ENCODE measurements at places on chromosomes 4 and X.

GRCh38 chrX:100512471-100512870 lies 72.3 kb upstream of the TNMD start:
- DNase-seq, result peak; percentile 27

GRCh38 chr4:5383191-5383980 lies 325.0 kb downstream of the EVC2 start:
- no peak for DNase-seq

DNA sequence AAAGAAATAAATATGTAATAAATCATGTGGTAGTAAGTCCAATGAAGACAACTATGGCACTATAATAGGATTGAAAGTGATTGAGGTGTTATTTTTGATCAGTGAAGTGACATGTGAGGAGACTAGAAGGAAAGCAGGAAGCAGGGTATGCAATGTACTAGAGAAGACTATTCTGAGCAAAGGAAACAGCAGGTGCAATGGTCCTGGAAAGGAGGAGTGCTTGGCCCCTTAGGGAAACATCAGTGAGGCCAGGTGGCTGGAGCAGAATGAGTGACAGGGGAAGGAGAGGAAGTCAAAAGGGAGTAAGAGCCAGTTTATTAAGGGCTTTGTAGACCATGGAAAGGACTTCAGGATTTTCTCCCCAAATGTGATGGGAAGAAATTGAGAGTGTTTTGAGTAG lies 207.6 kb upstream of the HCCS start:
- no peak for DNase-seq

DNA sequence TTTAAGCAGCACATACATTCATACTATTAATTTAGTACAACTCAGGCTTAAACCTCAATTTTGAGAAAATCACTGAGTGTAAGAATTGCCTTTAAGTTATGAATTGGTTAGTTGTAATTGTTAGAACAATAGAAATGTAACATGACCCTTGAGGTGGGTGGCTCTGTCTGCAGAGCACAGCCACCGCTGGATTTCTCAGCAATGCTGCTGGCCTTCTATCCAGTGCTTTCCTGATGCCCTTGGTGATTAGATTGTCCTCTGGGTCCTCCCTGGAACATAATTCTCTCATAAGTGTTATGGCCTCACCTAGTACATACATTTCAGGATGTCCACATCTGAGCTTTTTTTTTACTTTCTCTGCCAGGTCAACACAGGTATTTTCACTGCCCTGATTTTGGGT lies 213.2 kb downstream of the SLC7A11 start:
- DNase-seq, result no peak

- no peak for DNase-seq
Observed at GRCh38 chr4:55018521-55018920, 106.9 kb downstream of the KDR start.

DNA sequence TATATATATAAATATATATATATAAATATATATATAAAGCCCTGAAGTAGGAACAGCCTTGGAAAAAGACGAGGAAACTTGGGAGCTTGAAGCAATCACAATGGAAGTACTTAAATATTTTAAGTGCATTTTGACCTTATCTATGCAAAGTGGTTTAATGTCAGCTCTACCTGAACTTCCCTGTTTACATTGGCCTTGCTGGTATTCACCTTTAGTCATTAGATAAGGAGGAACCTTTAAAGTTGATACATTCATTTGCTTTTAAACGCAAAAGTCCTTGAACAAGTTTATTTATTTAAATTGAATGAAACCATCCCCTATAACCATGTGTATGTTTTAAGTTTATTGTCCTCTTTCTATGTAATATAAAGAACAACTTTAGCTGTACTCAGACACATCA lies 166.7 kb upstream of the ANKRD50 start:
- no peak for DNase-seq

DNA sequence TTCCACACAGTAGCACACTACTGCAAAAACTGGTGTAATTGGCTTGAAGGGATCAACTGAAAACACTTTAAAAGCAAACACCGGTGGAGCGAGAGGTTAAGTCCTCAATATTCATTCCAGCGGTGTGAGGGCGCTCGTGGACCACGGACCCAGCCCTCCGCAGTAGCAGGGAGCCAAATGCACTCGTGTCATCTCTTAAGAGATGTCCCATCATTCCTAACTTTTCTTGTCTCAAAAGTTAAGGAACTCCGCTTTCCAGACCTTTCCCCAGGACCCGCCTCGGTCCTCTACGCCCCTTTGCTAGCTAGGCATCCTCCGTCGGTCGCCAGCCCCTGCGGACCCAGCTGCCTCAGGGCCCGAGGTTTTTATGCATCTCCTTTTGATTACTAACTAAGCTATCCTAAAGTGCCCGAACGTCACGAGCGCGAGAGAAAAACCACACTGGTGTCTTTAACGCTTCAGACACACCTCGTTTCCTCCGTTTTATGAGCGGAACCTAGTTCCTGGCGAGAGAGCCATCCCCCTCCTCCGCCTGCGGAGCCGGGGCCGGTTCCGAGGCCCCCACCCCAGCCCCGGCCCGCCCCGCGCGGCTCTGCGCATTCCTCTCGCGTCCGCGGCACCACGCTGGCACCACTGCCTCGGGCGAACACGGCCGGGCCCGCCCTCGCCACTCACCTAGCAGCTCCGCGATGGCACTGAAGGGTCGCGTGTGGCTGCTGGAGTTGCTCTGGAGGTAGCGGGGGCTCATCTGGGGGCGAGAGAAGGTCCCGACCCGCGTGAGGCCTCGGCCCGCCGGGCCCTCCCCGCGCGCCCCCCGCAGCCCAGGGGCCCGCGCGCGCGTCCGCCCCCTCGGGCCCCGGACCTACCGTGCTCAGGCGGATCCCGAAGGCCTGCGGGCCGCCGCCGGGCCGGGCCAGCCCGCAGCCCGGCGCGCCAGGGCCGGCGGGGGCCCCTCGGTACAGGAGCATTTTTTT lies 723 bp downstream of the MORC4 start:
- peak; percentile 1 for DNase-seq

DNA sequence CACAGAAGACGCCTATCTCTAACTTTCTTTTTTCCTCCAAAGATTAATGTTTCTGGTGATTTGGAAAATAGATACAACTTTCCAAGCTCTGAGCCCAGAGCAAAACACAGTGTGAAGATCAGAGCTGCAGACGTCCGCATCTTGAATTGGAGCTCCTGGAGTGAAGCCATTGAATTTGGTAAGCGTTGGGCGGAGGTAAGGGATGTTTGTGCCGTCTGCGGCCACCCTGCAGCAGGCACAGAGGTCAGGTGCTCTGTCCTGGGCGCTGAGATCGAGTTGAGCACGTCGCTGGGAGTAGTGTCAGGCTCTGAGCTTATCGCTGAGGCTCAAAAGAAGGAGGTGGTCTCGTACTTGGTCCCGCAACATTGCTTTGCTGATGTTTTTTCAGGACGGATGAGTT lies 31.8 kb downstream of the CSF2RA start:
- no peak for DNase-seq

DNA sequence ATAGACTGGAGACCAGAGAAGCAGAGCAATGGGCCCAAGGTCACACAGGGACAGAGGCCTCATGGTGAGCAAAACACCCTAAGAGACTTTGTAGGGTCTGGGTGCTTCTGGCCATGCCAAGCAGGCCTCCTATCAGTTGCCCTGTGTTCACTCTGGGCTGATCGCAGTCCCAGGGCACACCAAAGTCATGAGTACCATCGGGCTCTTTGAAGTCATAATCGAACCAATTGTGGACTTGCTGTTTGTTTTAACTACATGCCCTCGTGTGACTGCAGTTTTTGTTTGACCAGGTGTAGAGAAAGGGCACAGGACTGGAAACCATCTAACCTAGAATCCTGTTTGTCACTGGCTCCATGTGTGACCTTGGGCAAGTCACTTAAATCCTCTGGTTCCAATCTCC lies 172.5 kb upstream of the CPEB2 start:
- no peak for DNase-seq

GRCh38 chr4:26214994-26215393 lies 105.8 kb upstream of the RBPJ start:
- no peak for DNase-seq

GRCh38 chr4:25113915-25114904 lies 46.0 kb downstream of the SEPSECS start:
- DNase-seq, result no peak

- DNase-seq, result no peak
Observed at GRCh38 chrX:123869488-123869887, 9.6 kb downstream of the XIAP start.

DNA sequence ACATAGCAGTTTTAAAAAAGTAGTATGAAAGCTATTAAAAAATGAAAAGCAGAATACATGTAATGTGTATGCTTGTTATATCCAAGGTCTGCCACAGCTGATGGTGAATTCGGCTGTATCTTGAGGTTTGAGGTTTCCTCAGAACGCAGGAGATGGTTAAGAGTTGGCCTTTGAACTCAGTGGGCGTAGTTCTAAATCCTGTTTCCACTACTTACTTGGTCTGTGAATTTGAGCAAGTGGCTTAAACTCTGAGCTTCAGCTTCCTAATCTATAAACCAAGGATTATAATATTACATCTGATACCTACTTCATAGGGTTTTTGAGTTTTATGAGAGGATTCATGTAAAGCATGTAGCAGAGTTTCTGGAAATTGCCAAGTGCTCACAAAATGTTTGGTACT lies 125.2 kb downstream of the STIM2 start:
- DNase-seq, result no peak

GRCh38 chr4:56821381-56822243 lies at the start of gene SPINK2:
Gene SPINK2 (minus strand): TSS chr4:56821701. CDS start chr4:56821662, 39 bp downstream.
- peak; percentile 60 for DNase-seq

GRCh38 chr4:169202145-169202699 lies 68.5 kb downstream of the SH3RF1 start:
- DNase-seq, result no peak

- no peak for DNase-seq
Observed at GRCh38 chr4:69044247-69044646, 52.0 kb upstream of the UGT2B7 start.

- no peak for DNase-seq
Observed at GRCh38 chr4:76637712-76638361, 202.8 kb downstream of the SHROOM3 start.

GRCh38 chr4:26171941-26172340 lies 148.9 kb upstream of the RBPJ start:
- DNase-seq, result no peak

- no peak for DNase-seq
Observed at GRCh38 chrX:24243188-24243587, 70.7 kb downstream of the SUPT20HL2 start.

- DNase-seq, result no peak
Observed at GRCh38 chrX:46929439-46930261, 17.4 kb downstream of the JADE3 start.

- no peak for DNase-seq
Observed at GRCh38 chr4:135185256-135185655, 983.7 kb upstream of the PABPC4L start.

GRCh38 chrX:51361251-51361650 lies 28.6 kb downstream of the NUDT10 start:
- DNase-seq, result no peak

DNA sequence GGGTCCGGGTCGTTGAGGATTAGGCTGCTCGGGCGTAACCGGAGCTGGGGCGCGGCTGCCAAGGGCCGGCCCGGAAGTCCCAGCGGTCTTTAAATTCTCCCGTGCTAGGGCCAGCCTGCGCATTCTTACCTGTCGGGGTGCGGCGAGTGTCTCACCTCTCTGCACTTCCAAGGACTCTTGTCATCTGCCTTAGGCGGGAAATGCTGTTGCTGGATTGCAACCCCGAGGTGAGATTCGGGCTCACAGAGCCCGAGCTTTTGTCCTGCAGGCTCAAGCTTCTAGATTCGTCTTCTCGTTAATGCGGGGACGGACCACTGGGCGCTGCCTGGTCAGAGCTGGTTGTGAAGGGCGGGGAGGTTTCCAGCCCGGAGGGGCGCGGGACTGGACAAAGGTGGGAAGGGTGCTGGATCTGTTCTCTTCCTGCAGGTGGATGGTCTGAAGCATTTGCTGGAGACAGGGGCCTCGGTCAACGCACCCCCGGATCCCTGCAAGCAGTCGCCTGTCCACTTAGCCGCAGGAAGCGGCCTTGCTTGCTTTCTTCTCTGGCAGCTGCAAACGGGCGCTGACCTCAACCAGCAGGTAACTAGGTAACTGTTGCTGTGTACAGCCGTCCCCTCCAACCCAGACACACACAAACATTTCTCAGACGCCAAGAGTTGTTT lies at the start of gene ANKRD37:
ANKRD37 (plus strand) TSS at position 118 of the 662 bp plus-strand sequence; CDS start at position 201, 83 bp downstream.
- peak; percentile 67 for DNase-seq

GRCh38 chr4:185836241-185837084 lies 24.5 kb upstream of the SORBS2 start:
- DNase-seq, result no peak

GRCh38 chr4:79865201-79865597 lies 207.8 kb downstream of the ANTXR2 start:
- no peak for DNase-seq

GRCh38 chrX:33129607-33130006 lies 81.7 kb downstream of the DMD start:
- DNase-seq, result no peak

DNA sequence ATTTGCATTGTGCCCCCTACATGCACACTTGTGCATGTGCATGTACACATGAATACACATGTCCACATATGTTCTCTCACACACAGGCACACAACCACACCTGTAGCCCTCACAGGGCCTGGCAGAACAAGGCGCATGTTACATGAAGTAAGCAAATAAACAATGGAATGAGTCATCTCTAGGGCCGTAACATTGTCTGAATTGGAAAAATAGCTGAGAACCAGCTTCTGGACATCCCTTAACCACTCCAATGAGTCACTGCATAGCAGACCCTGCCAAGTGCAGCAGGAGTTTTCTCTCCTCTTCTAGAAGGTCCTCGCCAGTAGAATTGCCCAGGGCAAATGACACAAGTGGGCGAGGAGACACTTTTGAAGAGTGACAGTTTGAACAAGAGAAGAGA lies 66.1 kb downstream of the MAGEA10 start:
- no peak for DNase-seq

DNA sequence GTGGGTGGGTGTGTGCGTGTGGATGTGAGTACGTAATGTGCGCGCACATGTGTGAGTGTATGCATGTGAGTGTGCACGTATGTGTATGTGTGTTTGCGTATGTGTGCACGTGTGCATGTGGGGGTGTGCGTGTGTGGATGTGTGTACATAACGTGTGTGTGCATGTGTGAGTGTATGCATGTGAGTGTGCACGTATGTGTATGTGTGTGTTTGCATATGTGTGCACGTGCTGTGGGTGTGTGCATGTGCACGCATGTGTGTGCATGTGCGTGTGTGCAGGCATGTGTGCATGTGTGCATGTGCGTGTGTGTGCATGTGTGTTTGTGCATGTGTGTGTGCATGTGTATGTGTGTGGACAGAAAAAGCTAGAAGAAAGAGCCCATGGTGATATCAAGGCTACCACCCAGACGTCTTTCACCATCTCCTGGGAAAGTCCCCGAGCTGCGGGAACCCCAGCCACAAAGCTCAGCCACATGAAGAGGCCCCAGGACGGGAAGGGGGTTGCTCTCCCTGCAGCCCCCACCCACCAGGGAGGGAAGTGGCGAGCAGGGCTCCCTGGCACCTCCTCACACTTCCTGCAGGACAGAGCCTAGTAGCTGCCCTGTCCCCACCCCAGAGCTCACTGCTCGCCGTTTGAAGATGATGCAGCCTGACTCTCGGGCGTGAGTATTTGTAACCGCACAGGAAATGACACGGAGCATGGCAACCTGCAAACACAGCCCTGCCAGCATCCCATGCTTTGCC lies 108.3 kb downstream of the DCTD start:
- DNase-seq, result no peak
